AG08395 (cell line): ENCODE measurements at places on chromosomes 1 and 21.

DNA sequence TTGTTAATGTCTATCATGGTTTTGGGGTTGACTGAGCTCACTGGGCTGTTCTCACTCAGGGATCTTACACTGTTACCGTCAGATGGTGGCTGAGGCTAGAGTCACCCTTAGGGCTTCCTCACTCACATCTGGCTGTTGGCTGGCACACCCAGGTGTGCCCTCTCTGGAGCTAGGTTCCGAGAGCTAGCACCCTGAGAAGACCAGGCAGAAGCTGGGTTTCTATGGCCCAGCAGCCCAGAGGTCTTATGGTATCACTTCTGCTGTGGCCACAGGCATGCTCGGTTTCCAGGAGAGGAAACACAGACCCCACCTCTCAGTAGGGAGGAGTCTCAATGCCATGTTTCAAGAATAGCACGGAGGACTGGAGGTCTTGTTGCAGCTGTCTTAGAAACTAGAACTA, 20.7 kb upstream of the KIF1B start:
- no peak for DNase-seq

DNA sequence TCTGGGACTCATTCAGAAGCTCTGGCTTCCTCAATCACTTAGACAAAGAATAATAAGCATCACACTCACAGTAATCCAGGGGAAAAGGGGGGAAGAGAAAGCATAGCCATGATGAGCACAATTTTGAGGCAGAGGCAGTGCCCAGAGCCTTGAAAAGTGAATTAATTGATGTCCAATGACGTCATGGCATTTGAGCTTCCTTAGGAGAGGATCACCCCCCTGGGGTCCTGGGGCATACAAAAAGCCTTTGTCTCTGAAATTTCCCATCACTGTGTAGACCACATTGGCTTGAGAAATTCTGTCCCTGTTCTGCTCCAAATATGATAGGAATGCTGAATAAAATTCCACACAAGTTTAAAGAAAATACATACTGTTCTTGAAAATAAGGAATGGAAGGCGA, 84.3 kb upstream of the COA6 start:
- no peak for DNase-seq

DNA sequence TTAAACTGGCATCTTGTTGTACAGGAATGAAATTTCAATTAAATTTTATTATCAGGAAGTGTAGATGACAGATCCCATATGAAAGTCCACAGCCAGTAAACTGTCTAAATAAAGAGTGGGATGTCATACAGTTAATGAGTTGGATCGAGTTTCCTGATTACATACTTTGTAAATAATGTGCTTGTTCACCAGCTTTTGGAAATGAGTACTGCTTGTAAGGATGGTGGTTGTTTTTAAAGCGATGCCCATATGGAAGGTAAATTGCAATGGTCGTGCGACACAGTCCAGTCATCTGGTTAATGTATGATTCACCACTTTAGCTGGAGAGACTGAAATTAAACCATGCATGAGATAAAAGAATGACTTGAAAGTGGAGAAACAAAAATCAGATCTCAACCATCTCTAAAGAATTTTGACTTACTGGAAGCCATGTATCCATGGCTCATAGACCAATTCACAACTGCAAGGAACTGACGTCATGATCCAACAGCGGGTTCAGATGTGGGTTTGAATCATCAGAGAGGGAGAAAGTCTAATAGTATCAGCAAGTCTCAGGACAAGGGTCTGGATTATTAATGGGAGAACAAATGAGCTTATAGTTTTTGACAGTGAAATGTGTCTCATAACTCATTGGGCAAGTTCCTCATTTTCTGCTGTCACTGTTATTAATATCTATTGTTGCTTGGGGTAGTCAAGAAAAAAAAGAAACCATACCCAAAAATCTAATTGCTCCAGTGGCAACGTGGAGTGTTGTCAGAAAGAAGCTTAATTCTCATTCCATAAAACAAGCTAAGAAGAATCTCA, 49.0 kb downstream of the MAP10 start:
- DNase-seq = peak; percentile 78

GRCh38 chr1:157135646-157136045, 2.5 kb downstream of the ETV3 start:
- DNase-seq = no peak

GRCh38 chr1:6401673-6402072, 8.1 kb upstream of the ACOT7 start:
- no peak for DNase-seq

DNA sequence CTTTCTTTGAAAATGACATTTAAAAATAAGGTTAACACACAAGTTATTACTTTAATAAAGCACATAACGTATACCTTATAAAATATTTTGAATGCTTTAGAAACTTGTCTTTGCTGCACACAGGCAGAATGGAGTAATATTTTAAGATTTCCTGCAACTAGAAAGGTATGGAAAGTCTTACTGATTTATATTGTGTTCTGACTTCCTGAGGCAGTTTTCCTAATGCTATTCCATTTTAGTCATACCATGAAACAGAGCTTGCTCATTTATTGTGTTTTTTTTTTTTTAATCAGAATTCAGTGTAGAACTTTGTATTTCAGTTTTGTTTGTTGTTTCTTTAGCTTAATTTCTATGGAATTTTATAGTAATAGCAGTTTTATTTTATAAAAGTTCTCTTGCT, 60.9 kb upstream of the S1PR1 start:
- no peak for DNase-seq

DNA sequence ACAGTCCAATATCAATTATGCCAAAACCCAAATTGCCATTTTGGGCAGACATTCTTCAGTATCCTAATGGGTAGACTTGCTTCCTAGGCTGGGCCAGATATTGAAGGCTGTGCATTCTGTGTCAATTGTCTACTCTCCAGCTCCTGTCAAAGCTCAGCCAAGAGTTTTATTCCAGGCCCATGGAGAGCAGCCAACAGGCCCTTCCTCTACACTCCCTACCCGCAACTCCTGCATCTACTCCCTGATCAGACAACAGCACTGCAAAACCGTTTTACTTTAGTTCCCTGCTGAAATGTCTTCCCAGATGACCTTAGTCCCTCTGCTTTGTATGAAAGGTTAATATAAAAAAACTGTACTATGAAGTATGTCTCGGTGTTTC, 6.6 kb upstream of the ADORA3 start:
- no peak for DNase-seq
